ENCODE measurements at places on chromosomes 4 and X.

DNA sequence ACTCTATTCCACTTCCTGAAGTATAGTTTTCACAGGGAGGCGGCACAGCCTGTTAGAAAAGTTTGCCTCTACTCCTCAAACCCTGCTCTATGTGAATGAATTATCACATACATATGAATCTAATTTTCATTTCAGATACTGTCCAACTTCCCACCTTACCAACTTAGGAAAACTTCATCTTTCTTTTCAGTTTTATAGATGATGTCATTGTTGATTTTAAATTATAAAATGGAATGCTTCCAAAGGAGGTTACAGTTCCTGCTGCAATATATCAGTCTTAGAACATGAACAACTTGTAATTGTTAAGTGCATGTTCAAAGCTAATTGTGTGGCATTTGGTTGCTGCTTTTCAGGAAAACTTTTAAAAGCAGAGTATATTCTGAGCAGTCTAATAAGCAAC lies 92.4 kb downstream of the NEUROG2 start:
- no peak for DNase-seq

DNA sequence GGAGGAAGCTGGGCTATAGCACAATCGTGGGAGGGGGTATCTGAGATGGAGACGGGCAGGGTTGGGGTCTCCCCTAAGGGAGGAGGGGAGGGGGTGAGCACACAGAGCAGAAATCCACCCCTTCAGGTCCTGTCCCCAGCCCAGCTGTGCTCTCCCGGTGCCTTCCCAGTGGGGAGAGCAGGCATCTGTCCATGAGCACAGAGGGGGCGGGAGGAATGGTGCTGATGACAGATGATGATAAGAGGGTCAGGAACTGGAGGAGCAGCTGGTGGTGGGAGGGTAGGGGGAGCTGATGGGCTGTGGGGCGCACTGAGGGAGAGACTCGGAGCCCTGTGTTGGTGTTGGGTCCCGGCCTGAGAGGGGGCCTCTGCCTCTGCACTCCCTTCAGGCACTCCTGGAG lies 8.6 kb downstream of the ATP2B3 start:
- DNase-seq = no peak

GRCh38 chr4:54318904-54319303 lies 89.8 kb downstream of the PDGFRA start:
- DNase-seq = no peak

- no peak for DNase-seq
Measured at GRCh38 chr4:7960017-7960789, 20.5 kb upstream of the AFAP1 start.

Measured in lower leg skin (tissue), 4 donors.